ENCODE measurements at places on chromosomes 11 and 22. TPM values are rescaled to one million over a fixed set of nuclear protein-coding genes. Genes with fewer than 3 reads are reported as not detected.

Gene ZNF280B
- total RNA-seq, result 2.9 TPM

Gene PAX6
- 12.3 TPM for total RNA-seq

Gene CD6
- total RNA-seq, result not detected

Gene C11orf65
- 0.41 TPM for total RNA-seq

Gene TRIM64
- not detected for total RNA-seq

Gene DRAP1
- 97.5 TPM for total RNA-seq

Gene TRPT1
- 76.0 TPM for total RNA-seq

Gene HEPN1
- total RNA-seq, result not detected

Gene OR52I1
- total RNA-seq, result not detected

Gene MS4A3
- not detected for total RNA-seq

Gene EFCAB6
- 0.31 TPM for total RNA-seq

Gene GLB1L3
- 24.0 TPM for total RNA-seq

Gene OR52A1
- 8.2 TPM for total RNA-seq

Gene FAM83F
- total RNA-seq, result 28.1 TPM

Gene PATE4
- total RNA-seq, result not detected

Gene L3MBTL2
- 19.8 TPM for total RNA-seq

Gene RFPL1
- not detected for total RNA-seq

Gene HBG2
- not detected for total RNA-seq

Gene NEFH
- total RNA-seq, result 2.0 TPM

Gene NLRP14
- 0.07 TPM for total RNA-seq

Gene TMEM121B
- 2.3 TPM for total RNA-seq

Gene SYT12
- total RNA-seq, result 2.8 TPM

Gene LRRC32
- total RNA-seq, result 0.63 TPM

Gene FOSL1
- total RNA-seq, result 1.0 TPM

Gene ILK
- total RNA-seq, result 130 TPM

Gene CAT
- not detected for total RNA-seq

Gene IGF2
- total RNA-seq, result 1.2 TPM

Gene NXPE4
- total RNA-seq, result not detected

Gene SMCO4
- total RNA-seq, result 57.6 TPM

Gene TRIM5
- total RNA-seq, result 12.3 TPM

Gene RAC2
- total RNA-seq, result 9.6 TPM

Gene MAP6
- 0.44 TPM for total RNA-seq

Gene DRD4
- 2.1 TPM for total RNA-seq

Gene GPR83
- total RNA-seq, result 0.38 TPM

Gene ZBTB16
- total RNA-seq, result not detected

Gene GP1BB
- 3.7 TPM for total RNA-seq

Gene ASCL2
- 0.55 TPM for total RNA-seq

Gene FOLH1
- not detected for total RNA-seq

Gene RAB38
- total RNA-seq, result 20.4 TPM

Gene INPPL1
- 98.6 TPM for total RNA-seq

Gene PRODH
- total RNA-seq, result 34.3 TPM

Gene PIWIL4
- total RNA-seq, result 1.1 TPM

Gene APOL4
- not detected for total RNA-seq

Gene MS4A6E
- not detected for total RNA-seq

Gene NAP1L4
- total RNA-seq, result 140 TPM

Gene YPEL4
- total RNA-seq, result not detected

Gene OR52B6
- total RNA-seq, result not detected

Gene CHRM1
- total RNA-seq, result not detected

Gene TIGD3
- 0.35 TPM for total RNA-seq

Gene FADD
- total RNA-seq, result 101 TPM

Gene OR6T1
- total RNA-seq, result not detected

Gene OR5B21
- not detected for total RNA-seq

Gene GATD1
- total RNA-seq, result 54.6 TPM

Gene PKP3
- total RNA-seq, result 3.6 TPM

Gene GRIA4
- total RNA-seq, result 1.3 TPM

Gene PANX3
- not detected for total RNA-seq

Gene IFITM10
- 0.74 TPM for total RNA-seq

Data from H7 (cell line).